ENCODE measurements at places on chromosomes 7 and 10. TPM values are rescaled to one million over a fixed set of nuclear protein-coding genes. Genes with fewer than 3 reads are reported as not detected.

SNCG gene
- total RNA-seq: not detected

HMX2 gene
- not detected for total RNA-seq

FKBP9 gene
- not detected for total RNA-seq

TAS2R41 gene
- total RNA-seq: not detected

C10orf143 gene
- total RNA-seq: 3.3 TPM

DNA sequence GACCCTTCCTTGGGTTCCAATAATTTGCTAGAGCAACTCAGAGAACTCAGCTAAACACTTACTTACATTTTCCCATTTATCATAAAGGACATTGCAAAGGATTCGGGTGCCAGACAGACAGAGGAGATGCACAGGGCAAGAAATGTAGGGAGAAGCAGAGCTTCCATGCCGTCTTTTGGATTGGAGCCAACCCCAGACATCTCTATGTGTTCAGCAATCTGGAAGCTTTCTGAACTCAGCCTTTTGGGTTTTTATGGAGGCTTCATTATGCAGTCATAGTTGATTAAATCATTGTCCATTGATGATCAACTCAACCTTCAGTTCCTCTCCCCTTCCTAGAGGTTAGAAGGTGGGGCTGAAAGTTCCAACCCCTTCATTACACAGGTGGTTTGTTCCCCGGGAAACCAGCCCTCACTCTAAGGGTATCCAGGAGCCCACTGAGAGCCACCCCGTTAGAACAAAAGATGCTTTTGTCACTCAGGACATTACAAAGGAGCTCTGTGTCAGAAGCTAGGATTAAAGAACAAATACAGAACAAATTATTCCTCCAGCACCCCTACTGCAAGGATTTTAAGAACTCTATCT is 211.9 kb upstream of the VSTM2A start:
- H3K27me3 ChIP-seq: no peaks in the 10 kb centered on the region
- no peaks in the 10 kb centered on the region for H3K36me3 ChIP-seq
- no peak overlapping the region for H3K4me3 ChIP-seq

DNA sequence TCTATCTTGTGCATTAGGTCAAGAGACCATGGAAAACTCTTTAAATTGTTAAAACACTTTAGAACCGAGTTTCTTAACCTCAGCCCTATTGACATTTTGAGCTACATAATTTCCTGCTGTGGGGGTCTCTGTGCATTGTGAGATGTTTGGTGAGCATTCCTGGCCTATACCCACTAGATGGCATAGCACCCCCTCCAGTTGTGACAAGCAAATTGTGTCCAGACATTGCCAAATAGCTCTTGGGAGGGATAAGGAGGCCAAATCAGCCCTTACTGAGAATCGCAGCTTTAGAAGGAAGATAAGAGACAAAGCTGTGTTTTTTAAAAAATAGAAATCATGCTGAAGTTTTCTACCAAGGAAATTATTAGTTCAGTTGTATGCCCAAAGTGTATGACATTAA is 1158.5 kb upstream of the C7orf33 start:
- no peaks in the 10 kb centered on the region for H3K4me1 ChIP-seq
- no peaks in the 10 kb centered on the region for H3K36me3 ChIP-seq
- DNase-seq: no peak
- no peak overlapping the region for H3K4me3 ChIP-seq
- no peak overlapping the region for H3K27ac ChIP-seq

- no peaks in the 10 kb centered on the region for H3K36me3 ChIP-seq
- no peak for DNase-seq
- H3K4me1 ChIP-seq: no peaks in the 10 kb centered on the region
- H3K27me3 ChIP-seq: peaks cover 17% of the 10 kb centered on the region
- H3K4me3 ChIP-seq: no peak overlapping the region
- no peak overlapping the region for H3K27ac ChIP-seq
These were observed 206.6 kb downstream of the SKAP2 start for GRCh38 chr7:26657686-26658388.

- peaks cover 37% of the 10 kb centered on the region for H3K4me1 ChIP-seq
- no peak for DNase-seq
- peaks cover 4% of the 10 kb centered on the region for H3K36me3 ChIP-seq
- H3K27me3 ChIP-seq: no peaks in the 10 kb centered on the region
- no peak overlapping the region for H3K4me3 ChIP-seq
- H3K27ac ChIP-seq: no peak overlapping the region
These were observed 7.5 kb upstream of the ZC3HAV1 start for GRCh38 chr7:139116999-139117398.

DNA sequence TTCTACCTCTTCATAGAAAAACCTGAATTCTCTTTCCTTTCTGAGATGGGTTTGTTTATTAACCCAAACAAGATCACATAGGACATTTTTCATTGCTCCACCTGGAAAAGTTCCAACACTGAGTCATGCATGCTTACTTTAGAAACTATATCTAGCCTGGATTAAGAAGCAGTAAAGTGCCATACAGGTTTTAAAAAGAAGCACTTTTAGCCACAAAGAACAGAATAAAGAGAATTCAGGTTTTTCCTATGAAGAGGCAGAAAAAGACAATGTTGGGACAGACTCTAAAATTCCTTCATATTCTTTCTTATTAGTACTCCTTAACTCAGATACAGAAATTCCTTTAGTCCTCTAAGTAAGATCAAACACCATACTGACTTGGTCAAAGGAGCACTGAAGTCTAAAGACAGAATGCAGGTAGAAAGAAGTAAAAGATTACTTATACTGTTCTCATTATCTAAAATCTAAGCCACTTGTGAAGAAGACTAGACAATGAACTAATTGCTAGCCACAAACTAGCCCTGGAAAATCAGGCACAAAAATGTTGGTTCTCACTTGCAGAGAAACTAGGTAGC is 241.3 kb downstream of the ANK3 start:
- H3K27ac ChIP-seq: no peak overlapping the region
- no peak for DNase-seq

DNA sequence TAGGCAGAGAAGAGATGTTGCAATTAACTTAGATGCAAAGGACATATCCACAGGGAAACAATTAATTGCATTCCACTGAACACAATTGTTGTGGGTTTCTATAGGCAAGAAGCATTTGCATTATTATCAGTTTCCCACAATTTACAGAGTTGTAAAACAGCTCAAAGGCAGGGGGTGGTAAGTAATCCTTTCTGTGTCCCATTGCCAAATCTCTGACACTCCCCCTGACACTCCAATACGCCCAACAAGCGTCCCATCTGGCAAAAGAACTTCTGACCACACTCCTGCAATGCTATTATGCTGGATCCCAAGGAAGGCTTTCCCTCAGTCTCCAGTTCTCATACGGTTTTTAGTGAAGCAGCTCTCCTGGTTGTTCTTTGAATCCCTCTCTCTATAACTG is 179.8 kb downstream of the CXCL12 start:
- no peaks in the 10 kb centered on the region for H3K4me1 ChIP-seq
- no peak for DNase-seq
- H3K27ac ChIP-seq: no peak overlapping the region
- no peaks in the 10 kb centered on the region for H3K27me3 ChIP-seq
- no peaks in the 10 kb centered on the region for H3K36me3 ChIP-seq

- no peak for DNase-seq
- peaks cover 80% of the 10 kb centered on the region for H3K36me3 ChIP-seq
- H3K4me1 ChIP-seq: peaks cover 65% of the 10 kb centered on the region
- peak overlapping the region; percentile 77 for H3K27ac ChIP-seq
These were observed 84.5 kb downstream of the CARD11 start for GRCh38 chr7:2959103-2959680.

DNA sequence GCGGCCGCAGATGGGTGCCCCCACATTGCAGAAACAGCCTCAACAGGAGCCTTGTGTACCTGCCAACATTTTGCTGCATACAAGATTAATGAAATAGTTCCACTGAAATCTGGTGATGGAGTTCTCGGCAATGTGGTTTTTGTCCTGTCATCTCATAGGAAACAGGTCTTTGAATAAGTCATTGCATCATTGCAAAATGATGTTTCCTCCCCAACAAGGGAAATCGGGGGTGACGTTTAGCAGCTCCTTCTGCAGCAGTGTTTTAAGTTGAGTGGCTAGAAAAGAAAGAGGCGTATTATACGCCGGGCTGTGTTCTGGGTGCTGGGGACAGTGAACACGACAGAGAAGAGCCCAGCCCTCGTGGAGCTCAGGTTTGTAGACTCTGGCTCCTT is 177.0 kb downstream of the PRKAG2 start:
- H3K36me3 ChIP-seq: peaks cover 2% of the 10 kb centered on the region
- H3K4me3 ChIP-seq: no peak overlapping the region
- no peak overlapping the region for H3K27ac ChIP-seq

- H3K36me3 ChIP-seq: peaks cover 32% of the 10 kb centered on the region
- peak overlapping the region; percentile 78 for H3K4me3 ChIP-seq
- no peaks in the 10 kb centered on the region for H3K27me3 ChIP-seq
These were observed 8.7 kb upstream of the BHLHA15 start for GRCh38 chr7:98202367-98203195.

DNA sequence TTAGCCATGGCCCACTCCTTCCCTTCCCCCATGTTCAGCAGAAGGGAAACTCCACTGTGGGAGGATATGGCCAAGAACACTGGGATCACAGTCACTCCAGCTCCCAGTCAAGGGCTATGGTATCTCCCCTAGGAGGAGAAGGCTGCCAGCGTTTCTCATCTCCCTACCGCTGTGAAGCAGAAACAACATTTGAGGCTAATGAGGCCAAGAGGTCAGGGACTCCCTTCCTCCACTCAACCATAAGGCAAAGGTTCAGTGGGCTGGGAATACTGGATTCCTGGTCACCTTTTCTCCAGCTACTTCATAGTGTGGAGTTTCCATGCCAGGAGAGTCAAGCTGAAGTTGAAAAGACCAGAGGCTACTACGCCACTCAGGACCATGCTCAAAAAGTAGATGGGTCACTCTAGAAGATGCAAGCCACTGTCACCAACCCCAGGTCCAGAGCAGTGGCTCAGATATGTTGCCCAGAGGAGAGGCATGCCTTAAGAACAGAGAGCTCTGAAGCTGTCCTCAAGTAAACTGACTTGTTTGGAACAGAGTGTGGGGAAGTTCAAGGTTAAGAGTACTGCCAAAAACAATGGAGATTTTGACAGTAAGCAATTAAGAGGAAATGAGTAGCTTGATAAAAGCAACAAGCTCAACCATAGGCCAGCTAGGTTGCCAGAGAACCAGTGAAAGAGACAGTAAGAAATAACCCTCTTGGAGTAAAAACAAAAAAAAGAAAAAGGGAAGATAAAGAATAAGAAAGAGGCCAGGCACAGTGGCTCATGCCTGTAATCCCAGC is 3.8 kb upstream of the TMEM140 start:
- peaks cover 10% of the 10 kb centered on the region for H3K36me3 ChIP-seq
- DNase-seq: no peak
- peaks cover 26% of the 10 kb centered on the region for H3K4me1 ChIP-seq
